ENCODE measurements at places on chromosomes 2 and 18.

DNA sequence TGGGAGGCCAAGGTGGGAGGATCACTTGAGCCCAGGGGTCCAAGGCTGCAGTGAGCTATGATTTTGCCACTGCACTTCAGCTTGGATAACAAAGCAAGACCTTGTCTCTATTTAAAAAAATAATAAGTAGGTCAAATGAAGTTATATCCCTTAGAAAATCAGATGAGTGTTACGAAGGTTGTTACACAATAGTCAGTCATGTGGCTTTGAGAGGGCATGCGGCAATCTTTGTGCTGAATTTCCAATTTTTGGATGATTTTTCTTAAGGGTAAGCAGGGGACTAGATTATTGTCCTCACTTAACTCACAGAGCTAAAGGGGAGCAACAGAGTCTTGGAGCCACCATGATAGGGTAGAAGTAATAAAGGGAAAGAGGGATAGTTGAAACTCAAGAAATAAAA is 71.8 kb downstream of the B3GNT2 start:
- no peak for DNase-seq

DNA sequence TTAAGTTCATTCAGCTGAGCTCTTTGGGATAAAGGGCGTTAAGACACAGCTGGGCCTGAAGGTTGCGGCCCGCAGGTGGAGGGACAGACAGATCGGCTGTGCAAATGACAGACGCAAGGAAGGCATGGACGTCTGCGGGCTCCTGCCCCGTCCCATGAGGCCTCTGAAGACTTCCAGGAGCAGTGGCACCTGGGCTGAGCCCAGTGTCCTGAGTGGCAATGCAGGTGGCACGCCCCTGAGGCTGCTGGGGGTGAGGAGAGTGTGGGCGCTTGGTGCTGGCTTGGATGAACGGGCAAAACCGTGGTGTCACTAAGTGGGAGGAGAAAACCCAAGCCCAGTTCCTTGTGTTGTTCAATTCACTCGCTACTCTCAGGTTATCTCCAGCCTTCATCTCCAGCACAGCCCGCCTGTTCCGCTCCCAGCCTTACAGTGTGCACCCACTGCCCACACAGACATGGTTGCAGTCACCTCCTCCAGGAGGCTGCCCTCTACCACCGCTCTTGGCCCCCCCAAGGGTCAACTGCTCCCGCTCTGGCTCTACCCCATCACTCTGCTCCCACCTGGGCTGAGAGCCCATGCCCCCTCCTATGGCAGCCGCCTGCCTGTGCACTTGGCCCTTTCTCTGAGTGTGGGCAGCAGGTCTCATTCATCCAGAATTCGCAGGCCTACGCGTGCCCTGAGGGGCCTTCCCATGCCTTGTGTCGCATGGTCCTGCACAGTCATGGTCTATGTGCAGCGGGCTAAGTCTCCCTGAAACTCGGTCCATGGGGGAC is 50.3 kb downstream of the PTGR3 start:
- no peak for DNase-seq

- DNase-seq, result no peak
Observed at GRCh38 chr18:26655525-26656430, 107.4 kb upstream of the KCTD1 start.

- no peak for DNase-seq
Observed at GRCh38 chr2:172366596-172367150, 60.7 kb upstream of the ITGA6 start.

DNA sequence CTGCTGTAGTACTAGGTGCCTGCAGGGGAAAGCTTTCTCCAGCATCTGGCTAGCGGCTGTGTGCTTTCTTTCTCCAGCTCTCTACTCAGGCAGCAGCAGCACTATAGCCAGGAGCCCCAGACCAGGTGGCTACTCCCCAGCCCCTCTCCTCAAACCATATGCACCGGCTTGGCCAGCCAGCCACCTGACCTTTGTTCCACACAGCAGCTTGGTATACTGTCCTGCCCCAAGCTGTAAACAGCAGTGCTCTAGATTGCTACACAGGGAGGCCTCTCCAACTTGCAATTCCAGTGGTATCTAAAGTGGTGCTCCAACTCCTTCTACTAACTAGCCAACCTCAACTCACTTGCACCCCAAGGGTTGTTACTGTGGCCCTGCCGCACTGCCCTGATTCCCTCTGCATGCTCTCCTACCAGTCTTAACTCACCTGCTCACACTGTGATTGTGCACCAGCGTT is 19.6 kb downstream of the LDAH start:
- DNase-seq, result no peak

DNA sequence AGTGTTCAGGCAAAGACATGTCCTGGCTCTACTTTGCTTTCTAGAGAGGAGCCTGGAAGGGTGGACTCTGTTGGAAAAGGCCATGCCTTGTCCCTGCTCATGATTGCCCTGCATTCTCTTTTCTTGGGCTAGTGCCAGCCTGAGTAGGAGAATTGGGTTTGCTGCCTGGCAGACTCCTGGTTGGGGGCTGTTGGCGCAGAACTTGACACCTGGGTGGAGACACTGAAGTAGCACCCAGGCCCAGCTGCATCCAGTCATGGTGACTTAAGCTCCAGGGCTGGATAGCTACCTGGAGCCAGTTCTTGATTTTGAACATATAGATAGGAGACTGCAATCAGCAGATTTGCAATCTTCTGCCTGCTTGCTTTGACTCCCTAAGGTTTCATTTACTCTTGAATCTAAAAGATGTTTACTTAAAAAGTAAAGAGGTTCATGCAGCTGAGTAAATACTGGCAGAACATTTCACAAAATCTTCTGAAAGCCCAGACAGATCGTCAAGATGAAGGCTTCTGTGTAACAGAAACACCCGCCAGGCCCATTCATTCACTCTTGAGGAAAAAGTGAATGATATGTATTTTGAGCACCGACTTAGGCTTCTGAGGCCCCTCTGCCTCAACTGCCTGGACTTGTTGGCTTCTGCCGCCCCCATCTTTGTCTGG is 38.0 kb upstream of the YWHAQ start:
- no peak for DNase-seq

GRCh38 chr18:55484773-55485172 is 103.2 kb downstream of the TCF4 start:
- DNase-seq, result no peak

- DNase-seq, result no peak
Observed at GRCh38 chr18:3450799-3451182, 819 bp downstream of the TGIF1 start.

GRCh38 chr2:62663411-62663810 is 42.1 kb upstream of the EHBP1 start:
- DNase-seq, result peak; percentile 99

GRCh38 chr2:237154884-237155851 is 69.5 kb downstream of the COPS8 start:
- no peak for DNase-seq

- peak; percentile 44 for DNase-seq
Observed at GRCh38 chr18:76209597-76209996, 285.4 kb downstream of the ZNF516 start.

DNA sequence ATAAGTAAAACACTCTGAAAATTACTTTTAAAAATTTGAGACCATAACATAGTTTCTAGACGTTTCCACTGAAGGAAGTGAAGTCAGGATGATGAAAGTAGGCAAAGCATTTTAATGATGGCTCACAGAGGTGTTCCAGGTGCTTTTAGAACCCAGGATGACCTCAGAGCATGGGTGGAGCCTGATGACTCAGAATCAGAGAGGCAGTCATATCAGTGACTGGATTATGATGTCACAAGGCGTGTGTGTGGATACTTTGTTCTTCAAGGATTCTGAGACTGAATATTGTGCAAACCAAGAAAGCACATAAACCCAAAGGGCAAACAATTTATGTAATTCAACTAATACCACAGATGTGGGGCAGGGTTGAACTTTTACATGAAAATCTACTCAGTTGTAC is 208.0 kb upstream of the FBXO11 start:
- no peak for DNase-seq

GRCh38 chr2:112032689-112033465 is 22.2 kb upstream of the TMEM87B start:
- peak; percentile 32 for DNase-seq

GRCh38 chr2:169641464-169641863 is 52.7 kb downstream of the CFAP210 start:
- no peak for DNase-seq

GRCh38 chr18:56986829-56987228 is 160.1 kb upstream of the BOD1L2 start:
- no peak for DNase-seq

GRCh38 chr2:120798567-120799247 is 63.0 kb downstream of the GLI2 start:
- DNase-seq, result no peak

DNA sequence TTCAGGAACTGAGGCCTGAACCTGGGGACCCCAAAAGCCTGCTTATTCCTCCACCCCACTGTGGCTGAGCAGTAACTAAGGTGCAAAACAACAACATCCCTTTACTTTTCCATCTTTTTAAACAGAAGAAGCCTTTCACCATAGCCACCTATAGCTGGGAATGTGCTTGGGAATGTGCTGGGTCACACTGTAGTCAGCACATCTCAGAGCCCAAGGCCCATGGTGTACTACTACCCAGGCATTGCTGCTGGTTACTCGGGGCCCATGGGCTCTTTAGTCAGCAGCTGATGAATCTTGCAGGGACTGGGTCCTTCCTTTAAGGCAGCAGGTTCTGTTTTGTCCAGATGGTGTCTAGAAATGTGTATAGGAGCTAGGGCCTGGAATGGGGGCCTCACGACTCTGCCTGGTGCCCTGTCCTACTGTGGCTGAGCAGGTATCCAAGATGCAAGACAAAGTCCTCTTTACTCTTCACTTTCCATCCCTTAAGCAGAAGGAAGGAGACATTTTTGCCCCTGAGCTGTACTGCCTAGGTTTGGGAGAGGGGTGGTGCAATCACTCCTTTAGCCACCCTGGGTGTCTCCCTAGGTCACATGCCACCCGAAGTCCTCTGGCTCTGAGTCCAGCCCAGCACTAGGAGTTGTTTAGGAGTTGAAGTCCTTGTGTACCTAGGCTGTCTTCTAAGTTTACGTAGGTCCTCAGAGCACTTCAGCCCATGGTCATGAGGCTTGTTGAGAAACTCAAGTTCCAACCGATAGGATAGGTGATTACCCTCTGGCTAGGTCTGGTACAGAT is 70.1 kb downstream of the OXER1 start:
- DNase-seq, result no peak

DNA sequence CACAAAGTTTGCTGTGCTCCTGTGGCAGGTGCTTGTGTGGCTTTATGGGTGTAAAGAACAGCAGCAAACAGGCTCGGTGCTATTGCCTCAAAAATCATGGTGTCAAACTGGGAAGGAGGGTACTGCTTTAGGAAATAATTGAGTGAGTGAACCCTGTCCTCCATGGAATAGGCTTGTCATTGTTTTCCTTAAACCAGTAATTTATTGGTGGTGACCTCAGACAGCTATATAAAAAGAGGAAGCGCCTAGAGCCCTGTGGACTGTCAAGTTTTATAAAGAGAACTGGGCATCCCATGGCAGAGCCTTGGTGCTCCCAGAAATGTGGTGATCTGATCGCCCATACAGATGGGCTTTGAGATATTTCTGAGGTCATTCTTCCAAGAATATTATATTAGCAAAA is 4.7 kb upstream of the CXCR4 start:
- DNase-seq, result no peak

GRCh38 chr18:2893676-2894075 is 46.9 kb downstream of the EMILIN2 start:
- DNase-seq, result no peak

DNA sequence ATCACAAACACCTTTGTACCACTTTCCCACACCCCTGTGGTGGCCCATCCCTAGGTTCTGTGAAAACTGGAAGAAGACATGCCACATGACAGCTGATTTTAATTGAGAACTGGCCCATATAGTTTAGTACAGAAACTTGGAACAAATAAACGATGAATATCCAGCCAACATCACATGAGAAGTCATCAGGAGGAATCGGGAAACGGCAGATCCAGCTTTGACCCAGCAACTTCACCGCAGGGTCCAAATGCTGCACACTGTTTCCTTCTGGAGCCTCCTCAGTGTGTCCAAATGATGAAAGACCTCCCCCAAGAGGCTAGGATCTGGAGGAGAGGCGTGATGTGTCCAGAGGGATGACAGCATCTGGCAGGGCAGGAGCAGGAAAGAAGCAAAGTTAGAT is 75.5 kb downstream of the COPS8 start:
- no peak for DNase-seq

- peak; percentile 47 for DNase-seq
Observed at GRCh38 chr2:82790206-82791021, 1668.7 kb downstream of the SUCLG1 start.

GRCh38 chr18:48460929-48461583 is 51.9 kb upstream of the ZBTB7C start:
- DNase-seq, result no peak

GRCh38 chr2:64607381-64608304 is 46.1 kb downstream of the SERTAD2 start:
- no peak for DNase-seq

DNA sequence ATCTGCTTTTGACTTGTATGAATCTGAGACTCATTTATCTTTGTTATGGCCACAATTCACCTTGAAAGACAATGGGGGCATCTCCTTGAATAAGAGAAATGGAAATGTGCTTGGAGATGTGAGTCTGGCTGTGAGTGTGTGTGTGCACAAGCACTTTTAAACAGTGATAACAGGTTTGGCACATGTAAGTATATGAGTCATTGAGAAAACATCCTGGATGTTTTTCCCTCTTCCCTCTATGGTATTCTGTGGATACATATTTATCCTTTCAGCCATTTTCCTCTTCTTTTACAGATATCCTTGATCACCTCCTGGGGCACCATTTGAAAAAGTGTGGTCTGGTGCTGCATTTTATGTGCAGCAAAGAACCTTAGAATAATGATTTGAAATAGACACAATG is 317.3 kb upstream of the THUMPD2 start:
- peak; percentile 59 for DNase-seq

DNA sequence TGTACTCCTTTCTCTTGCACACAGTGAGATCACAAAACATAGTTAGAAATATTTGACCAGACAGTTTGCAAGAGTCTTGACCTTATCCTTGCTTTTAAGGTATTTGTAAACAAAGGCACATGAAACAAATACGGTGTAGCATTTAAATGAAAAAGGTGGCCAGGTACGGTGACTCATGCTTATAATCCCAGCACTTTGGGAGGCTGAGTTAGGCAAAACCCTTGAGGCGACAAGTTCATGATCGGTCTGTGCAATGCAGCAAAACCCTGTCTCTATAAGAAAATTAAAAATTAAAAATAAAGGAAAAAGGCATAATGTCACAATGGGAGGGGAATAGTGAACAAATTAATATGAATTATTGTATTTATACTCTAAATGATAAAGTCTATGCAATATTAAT is 109.5 kb upstream of the PIK3C3 start:
- no peak for DNase-seq

GRCh38 chr2:30681022-30681421 is 126.2 kb downstream of the CAPN13 start:
- no peak for DNase-seq

DNA sequence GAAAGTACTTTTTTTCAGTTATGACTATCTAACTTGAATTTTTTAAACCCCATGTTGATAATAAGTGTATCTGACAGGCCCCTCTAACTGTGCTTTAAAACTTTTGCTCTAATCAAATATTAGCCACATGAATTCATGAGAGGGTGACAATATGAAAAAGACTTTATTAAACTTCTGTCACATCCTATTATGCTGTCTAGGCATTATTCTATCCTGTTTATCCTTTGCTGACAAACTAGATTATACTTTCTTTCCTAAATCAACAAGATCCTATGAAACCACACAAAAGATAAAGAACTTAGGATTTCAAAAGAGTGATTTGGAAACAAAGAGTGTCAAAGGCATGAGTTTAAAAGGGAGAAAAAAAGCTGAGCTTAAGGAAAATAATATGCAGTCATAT is 57.8 kb downstream of the ST6GAL2 start:
- DNase-seq, result no peak

GRCh38 chr2:45191976-45192375 is 182.7 kb upstream of the SIX2 start:
- DNase-seq, result no peak

All from fibroblast of skin of left quadriceps (primary cell).